Astrocyte of the hippocampus (primary cell): ENCODE measurements at places on chromosomes 1 and 21.

GRCh38 chr1:82321794-82322193 is 521.1 kb downstream of the ADGRL2 start:
- DNase-seq = peak; percentile 15

- no peak for DNase-seq
These were observed 14.8 kb downstream of the IBA57 start for GRCh38 chr1:228180271-228180958.

DNA sequence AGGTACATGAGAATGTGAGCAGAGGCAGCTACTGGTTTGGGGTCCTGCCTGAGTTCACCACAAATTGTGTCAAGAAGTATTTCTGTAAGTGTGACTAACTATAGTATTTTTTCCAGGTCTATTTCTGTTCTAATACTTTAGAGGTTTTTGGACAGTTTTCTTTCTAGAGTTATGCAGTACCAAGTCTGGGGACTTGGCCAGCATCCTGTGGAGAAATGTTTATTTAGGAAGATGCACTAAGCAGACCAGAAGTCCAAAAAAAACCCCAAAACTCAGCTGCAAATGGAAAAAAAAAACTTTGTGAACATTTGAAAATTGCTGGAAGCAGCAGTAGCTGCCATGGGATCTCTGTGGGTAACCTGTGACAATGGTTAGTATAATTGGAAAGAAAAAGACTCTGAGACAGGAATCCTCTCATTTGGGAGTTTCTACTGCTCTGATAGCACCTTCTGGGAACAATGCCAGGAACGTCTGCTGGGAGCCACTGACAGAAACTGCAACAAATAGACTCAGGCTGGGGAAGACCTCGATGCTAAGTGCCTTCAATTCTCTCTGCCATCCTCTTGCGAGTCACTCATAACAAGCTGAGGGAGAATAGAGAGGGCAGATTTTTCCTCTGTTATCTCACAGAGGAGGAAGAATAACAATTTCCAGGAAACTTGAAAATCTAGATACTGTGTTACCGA is 37.6 kb downstream of the OR10R2 start:
- peak; percentile 0 for DNase-seq

GRCh38 chr1:195238313-195238712 is 1369.9 kb downstream of the KCNT2 start:
- no peak for DNase-seq

- DNase-seq = no peak
These were observed 1411.4 kb downstream of the NCAM2 start for GRCh38 chr21:22409571-22409970.

GRCh38 chr1:229432905-229433304 is 989 bp downstream of the ACTA1 start:
- DNase-seq = no peak

DNA sequence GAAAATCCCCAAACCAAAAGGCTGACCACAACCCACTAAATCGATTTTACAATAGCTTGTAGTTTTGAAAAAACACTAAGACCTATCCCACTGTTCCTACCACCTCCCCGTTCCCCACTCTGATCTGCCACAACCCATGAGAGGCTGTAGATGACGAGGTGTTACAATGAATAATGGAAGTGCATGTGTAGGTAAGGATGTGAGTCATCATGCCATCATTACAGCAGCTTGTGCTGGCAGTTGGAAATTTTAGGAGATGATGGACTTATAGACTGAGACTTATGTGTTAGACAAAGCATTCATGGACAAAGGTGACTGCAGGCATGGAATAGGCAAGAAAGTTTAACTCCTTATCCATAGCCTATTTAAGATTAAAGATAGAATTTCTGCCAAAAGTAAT is 184.7 kb upstream of the CACYBP start:
- DNase-seq = peak; percentile 46
